ENCODE measurements at places on chromosomes 7 and 10.
A peak's percentile ranks its signal among the peaks of the same experiment; 100 is the strongest.

DNA sequence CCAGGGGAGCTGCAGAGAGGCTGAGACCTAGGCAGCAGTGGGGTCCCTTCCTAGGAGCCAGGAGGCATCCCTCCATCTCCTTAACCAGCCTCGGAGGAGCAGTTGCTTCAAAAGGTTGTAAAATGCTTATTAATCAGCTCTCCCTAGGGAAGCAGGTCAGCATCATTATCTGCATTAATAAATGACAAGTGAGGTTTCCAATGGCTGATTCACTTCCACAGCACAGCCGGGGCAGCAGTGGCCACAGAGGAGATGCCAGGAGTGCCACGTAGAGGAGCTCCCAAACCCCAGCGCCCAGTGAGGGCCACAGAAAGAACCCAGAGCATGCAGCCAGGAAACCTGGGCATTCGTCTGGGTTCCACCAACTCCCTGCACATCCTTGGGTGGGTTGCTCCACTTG lies 8.2 kb upstream of the NPFFR1 start:
- DNase-seq = no peak

GRCh38 chr7:92293896-92294590 lies 48.3 kb downstream of the ANKIB1 start:
- DNase-seq = no peak

DNA sequence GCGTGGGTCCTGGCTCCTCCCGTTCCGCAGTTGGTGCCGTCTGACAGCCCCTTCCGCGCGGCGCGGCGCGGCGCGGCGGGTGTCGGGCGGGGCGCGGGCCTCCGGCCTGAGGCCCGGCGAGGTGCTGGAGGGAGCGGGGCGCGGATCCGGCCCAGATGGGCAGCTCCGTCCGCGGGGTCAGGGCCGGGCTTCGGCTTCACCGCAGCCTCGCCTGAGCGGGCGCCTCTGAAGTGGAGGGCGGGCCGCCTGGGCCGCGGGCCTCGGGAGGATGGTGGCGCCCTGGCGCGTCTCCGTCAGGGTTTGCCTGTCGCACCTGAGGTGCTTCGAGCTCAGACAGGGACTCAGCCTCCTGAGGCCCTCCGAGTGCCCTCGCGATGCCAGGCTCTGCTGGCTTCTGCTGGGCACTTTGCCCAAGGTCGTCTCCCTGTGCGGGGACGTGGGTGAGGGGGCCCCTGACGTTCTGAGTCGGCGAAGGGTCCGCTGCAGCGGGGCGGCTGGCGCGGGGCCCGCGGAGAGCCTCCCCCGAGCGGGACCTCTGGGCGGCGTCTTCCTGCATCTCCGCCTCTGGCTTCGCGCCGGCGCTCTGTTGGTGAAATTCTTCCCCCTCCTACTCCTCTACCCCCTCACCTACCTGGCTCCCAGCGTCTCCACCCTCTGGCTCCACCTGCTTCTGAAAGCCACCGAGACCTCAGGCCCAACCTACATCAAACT lies 473 bp downstream of the ADCK2 start:
- peak; percentile 39 for DNase-seq

- no peak for DNase-seq
These were observed 206.7 kb upstream of the KCTD7 start for GRCh38 chr7:66421830-66422475.

DNA sequence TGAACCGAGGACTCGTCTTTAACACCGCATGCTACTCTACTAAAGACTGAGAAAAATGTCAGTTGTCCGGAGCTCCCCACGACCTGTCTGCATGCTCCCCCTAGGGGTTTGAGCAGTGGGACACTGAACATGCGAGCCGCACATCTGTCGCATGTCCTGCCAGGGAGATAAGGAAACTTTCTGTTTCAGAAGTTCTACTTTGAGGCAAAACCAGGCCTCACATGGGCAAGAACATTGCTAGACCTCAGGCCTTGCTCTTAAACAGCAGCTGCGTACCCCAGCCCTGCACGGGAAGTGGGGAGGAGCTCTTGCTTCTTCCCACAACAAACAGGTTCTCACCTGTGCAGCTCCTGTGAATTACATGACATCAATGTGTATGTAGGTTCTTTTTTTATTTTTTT lies 30.3 kb upstream of the HERPUD2 start:
- DNase-seq = no peak

DNA sequence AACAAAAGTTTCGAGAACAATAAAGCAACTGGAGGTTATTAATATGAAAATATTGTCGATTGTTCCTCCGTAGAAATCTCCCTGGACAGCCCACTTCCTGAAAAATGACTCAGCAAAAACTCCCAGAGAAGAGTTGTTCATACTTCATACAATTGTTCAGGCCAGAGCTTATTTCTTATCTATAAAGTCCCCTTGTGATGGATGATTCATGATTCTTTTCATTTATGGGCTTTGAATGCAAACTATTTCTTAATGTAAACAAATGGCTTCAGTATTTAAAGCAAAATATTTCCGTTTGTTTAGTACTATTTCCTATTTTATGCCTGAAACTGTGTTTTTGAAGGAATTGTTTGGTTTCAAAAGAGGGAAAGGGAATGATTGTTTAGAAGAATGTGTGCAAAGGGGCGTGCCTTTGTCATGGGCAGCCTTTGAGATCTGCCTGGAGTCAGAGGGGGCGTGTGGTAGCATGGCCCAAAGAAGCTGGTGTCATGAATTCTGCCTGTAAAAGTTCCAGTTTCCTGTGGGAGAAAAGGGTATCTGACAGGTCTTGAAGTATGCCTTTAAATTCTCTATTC lies 26.2 kb upstream of the EXOC6 start:
- DNase-seq = peak; percentile 75

- no peak for DNase-seq
These were observed 12.8 kb downstream of the MEIG1 start for GRCh38 chr10:14971867-14972448.

GRCh38 chr10:112732277-112732921 lies 217.6 kb upstream of the TCF7L2 start:
- no peak for DNase-seq

DNA sequence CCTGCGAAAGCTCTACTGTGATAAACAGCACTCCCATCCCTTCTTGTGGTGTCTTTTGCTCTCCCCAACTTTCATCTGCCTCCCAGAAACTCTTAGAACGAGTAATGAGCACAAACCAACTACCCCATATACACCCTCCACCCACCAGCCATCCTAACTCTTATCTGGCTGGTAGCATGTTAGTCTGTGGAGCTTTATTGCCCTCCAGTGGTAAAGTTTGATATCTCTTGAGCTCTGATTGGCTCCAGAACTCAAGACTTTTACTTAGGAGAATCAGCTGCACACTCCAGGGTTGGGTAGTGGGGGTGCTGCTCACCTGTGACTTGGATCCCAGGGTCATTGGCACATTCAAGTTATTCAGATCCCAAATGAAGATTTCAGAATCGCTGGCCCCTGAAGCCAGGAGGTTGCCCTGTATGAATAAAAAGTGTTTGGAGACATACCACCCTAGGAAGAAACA lies 10.9 kb downstream of the SEC31B start:
- peak; percentile 67 for DNase-seq

- no peak for DNase-seq
These were observed 4.9 kb upstream of the PPIF start for GRCh38 chr10:79342295-79342761.

GRCh38 chr10:93245779-93246178 lies 172.1 kb downstream of the CYP26A1 start:
- DNase-seq = no peak
